Activated T-helper 1 cell treated with anti-CD3 and anti-CD28 coated beads, Interleukin-12 subunit alpha, Interleukin-12 subunit beta, Interleukin-2, Interleukin-4 antibody, amounts not matched to agents 30 ng/mL and 10 ng/mL and 1 ng/mL, durations not matched to agents 14 hours and 24 hours and 36 hours (primary cell): ENCODE measurements at places on chromosomes 5 and 9. TPM values are rescaled to one million over a fixed set of nuclear protein-coding genes. Genes with fewer than 3 reads are reported as not detected.

GRCh38 chr9:136361754-136362449 is 1.6 kb downstream of the DNLZ start:
- H3K4me3 ChIP-seq: no peak overlapping the region
- DNase-seq: no peak
- no peak overlapping the region for H3K27ac ChIP-seq
- peaks cover 6% of the 10 kb centered on the region for H3K4me1 ChIP-seq
- peaks cover 4% of the 10 kb centered on the region for H3K36me3 ChIP-seq

The EGFL7 gene
- 2.4 and 2.5 TPM in 2 replicates for total RNA-seq

The IL9 gene
- total RNA-seq: 0.36 and 2.0 TPM in 2 replicates

- no peaks in the 10 kb centered on the region for H3K4me1 ChIP-seq
- H3K27me3 ChIP-seq: no peaks in the 10 kb centered on the region
- H3K27ac ChIP-seq: no peak overlapping the region
- no peaks in the 10 kb centered on the region for H3K36me3 ChIP-seq
- DNase-seq: no peak
- no peak overlapping the region for H3K4me3 ChIP-seq
Observed at GRCh38 chr9:122040561-122041242, 52.4 kb downstream of the TTLL11 start.

- no peak overlapping the region for H3K4me3 ChIP-seq
- no peaks in the 10 kb centered on the region for H3K36me3 ChIP-seq
- no peak overlapping the region for H3K27ac ChIP-seq
- DNase-seq: no peak
Observed at GRCh38 chr9:133969681-133970580, 22.2 kb downstream of the VAV2 start.

DNA sequence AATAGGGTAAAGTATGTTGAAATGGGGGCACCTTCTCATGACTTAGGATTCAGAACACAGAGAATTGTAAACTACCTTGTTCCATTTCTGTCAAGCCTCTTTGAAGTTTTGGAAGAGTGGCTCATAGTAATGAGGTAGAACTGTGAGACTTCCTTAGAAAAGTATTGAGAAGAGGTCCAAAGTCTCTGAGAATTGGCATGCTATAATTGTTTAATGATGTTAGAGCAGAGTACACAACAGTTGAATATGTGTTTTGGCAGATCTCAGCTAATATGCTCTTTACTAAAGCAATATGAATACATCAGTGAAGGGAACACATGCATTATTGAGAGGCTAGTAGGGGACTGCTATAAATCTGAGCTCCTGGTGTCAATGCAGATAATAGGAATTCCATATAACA is 579.4 kb upstream of the RIOK2 start:
- no peaks in the 10 kb centered on the region for H3K4me1 ChIP-seq
- no peak overlapping the region for H3K4me3 ChIP-seq
- H3K36me3 ChIP-seq: no peaks in the 10 kb centered on the region
- no peak overlapping the region for H3K27ac ChIP-seq

GRCh38 chr9:99116003-99116411 is 11.1 kb downstream of the TGFBR1 start:
- peaks cover 11% of the 10 kb centered on the region for H3K36me3 ChIP-seq
- DNase-seq: no peak
- peaks cover 78% of the 10 kb centered on the region for H3K4me1 ChIP-seq

- H3K4me3 ChIP-seq: peak overlapping the region; percentile 30
- peaks cover 93% of the 10 kb centered on the region for H3K4me1 ChIP-seq
- no peaks in the 10 kb centered on the region for H3K27me3 ChIP-seq
- peak overlapping the region; percentile 56 for H3K27ac ChIP-seq
Observed at GRCh38 chr9:130024597-130024994, 18.4 kb downstream of the FNBP1 start.

GRCh38 chr5:139982157-139982974 is 60.7 kb downstream of the NRG2 start:
- peaks cover 6% of the 10 kb centered on the region for H3K27me3 ChIP-seq
- no peaks in the 10 kb centered on the region for H3K4me1 ChIP-seq
- no peak for DNase-seq

DNA sequence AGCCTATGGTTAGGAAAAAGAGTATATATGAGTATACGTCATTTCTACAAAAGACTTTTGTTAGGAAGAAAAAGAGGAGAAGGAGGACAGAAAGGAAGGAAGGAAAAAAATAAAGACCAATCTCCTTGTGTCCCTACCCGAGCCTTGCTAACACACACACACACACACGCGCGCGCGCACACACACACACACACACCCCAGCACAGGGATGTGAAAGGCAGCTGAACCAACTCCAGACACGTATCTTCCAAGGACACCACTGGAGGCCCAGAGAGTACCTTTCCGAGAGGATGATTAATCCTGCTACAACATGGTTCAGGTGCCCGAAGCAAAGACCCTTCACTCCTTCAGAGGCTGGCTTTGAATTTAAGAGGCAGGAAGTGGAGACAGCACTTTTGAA is 56.9 kb upstream of the GALNT10 start:
- no peak overlapping the region for H3K4me3 ChIP-seq
- no peak for DNase-seq
- no peak overlapping the region for H3K27ac ChIP-seq
- H3K36me3 ChIP-seq: no peaks in the 10 kb centered on the region
- H3K27me3 ChIP-seq: peaks cover 22% of the 10 kb centered on the region
- no peaks in the 10 kb centered on the region for H3K4me1 ChIP-seq

GRCh38 chr9:297104-297972 is 82.7 kb downstream of the DOCK8 start:
- peaks cover 37% of the 10 kb centered on the region for H3K4me1 ChIP-seq
- H3K27me3 ChIP-seq: no peaks in the 10 kb centered on the region
- DNase-seq: no peak
- H3K4me3 ChIP-seq: no peak overlapping the region

The MTMR12 gene
- total RNA-seq: 26.2 and 29.9 TPM in 2 replicates
